Spinal cord (tissue), 10 donors: ENCODE measurements at places on chromosomes 5 and 9. TPM values are rescaled to one million over a fixed set of nuclear protein-coding genes. Genes with fewer than 3 reads are reported as not detected.

The NEUROG1 gene
- not detected for total RNA-seq

DNA sequence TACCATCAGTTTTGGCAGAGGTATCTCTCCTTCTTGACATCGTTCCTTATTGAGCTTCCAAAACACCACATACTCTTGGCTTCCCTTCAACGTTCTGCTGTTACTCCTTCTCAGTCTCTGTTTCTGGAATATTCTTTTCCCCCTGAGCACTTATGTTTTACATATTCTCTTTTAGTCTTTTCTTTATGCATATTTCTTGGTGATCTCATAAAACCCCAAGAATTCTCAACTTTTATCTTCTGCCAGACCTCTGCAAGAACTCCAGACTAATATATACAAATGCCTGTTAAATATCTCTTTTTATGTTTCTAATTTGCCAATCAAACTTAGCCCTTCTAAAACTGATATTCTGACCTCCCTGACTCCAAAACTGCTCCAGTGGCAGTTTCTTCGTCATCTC, 453.4 kb upstream of the CTNND2 start:
- DNase-seq, result no peak

GRCh38 chr9:7452378-7452777, 347.2 kb downstream of the DMAC1 start:
- no peak for DNase-seq

DNA sequence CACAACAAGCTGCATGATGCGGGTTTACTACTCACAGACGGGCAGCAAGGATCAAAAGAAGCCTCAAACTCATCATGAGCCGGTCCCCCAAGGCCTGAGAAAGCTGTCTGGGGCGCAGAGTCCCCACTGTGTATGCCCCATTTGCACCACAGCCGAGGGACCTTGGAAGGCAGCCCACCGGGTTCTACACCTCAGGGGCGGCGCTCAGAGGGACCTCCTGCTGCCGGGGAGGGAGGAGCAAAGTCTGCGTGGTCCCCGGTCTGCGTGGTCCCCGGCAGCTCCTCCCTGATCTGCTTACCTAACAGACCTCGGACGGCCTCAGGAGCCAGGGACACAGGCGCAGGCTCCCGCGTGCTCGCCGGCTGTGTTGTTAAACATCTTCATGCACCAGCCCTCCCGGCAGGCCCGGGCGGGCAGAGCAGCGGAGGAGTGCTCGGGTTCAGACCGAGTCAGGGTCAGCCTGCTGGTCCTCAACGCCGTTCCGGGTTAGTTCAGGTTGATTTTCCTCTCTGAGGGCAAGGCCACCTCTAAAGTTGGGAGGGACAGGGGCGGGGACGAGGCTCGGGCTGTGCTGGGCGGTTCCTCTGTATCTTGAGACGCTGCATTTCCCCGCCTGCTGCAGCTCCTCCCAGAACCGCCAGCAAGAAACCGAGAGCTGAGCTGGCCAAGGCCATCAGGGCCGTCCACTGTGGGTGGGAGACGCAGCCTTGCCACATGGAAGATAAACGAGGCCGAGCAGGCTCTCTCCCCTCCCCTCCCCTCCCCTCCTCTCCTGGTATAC, 74.6 kb downstream of the MRPL36 start:
- no peak for DNase-seq

GRCh38 chr5:130720355-130720754, 444.7 kb downstream of the HINT1 start:
- DNase-seq, result no peak

- DNase-seq, result no peak
Measured at GRCh38 chr9:131287359-131287758, 2.2 kb upstream of the PLPP7 start.

The DNAI1 gene
- total RNA-seq, result 3.5 TPM

DNA sequence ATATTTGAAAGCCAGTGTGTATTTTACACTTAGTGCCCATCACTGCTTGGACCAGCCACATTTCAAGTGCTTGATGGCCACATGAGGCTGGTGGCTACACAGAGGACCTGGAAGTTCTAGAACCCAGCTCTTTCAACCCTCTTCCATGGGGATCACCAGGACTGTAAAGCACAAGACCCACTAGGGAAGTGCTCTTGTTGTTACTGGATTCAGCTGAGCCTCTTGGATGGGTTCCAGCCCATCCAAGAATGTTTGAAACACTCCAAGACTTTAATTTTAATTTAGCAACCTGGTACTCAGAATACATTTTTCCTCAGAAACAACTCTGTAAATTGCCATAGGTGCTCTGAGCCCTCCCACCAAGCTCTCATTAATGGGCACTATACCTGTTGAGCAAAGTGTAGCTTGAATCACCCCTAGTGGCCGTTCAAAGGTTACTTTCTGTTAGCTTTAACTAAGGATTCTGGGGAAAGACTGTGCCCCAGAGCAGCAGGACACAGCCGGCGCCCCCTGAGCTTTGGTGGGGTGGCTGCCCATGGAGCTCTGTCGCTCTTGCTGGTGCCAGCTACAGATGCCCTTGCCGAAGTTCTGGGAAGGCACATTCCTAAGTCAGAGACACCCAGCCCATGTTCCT, 212.4 kb downstream of the HSD17B3 start:
- no peak for DNase-seq

DNA sequence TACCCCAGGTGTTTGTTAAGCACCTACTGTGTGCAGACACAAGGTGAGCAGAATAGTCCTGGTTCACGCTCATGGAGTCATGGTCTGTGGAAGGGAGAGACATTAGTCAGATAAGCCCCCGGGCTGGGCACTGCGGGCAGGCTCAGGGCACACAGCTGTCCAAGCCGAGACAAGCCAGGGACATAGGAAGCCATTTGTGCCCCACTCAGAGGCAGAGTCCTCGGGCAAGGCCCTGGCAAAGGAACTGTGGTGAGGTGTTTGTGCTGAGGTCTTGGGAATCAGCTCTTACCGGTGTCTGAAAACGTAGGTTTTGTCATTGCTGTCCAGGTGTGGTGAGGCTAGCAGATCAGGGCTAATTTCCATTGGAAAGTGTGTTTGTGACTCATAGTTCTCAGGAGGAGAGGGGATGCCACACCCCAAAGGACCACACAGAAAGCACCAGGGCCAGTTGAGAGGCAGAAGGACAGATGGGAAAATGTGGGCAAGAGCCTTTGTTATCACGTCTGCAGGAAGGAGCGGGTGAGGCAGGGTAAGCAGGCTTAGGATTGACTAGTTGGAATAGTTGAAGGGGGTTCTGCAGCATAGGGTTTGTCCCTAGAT, 46.1 kb upstream of the NEURL1B start:
- DNase-seq, result no peak

DNA sequence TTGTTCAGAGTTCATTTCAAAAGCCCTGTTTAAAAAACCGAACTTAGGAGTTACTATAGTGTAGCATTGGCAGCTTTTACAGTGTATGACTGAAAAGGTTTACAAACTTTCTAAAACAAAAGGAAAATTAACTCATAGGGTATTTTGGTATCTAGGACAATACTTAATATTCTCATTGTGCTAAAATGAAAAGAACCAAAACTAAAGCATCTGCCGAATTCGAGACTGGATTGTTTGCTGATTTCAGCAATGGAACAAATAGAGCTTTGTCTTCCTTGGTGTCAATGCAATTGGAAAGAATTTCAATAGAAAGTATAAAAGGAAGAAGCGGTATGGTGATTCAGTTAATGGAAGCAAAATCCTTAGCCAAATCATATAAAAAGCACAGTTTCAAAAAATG, 254.1 kb downstream of the SLF1 start:
- no peak for DNase-seq

DNA sequence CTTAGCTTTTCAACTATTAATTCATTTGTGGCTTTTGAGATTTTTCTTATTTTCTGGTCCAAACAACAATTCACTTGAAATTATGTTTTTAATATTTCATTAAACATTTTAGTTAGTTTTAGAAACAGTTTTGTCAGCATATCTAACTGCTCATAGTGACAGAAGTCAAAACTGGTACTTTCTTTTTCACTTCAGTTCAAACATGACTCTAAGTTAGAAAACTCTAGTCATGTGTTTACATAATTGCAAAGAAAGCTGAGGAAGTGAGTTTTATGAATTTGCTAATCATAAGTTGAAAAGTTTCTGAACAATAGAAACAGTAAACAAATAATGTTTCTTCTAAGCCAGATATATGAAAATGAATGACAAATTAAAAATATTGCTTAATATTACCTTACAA, 1931.0 kb downstream of the EFNA5 start:
- no peak for DNase-seq

DNA sequence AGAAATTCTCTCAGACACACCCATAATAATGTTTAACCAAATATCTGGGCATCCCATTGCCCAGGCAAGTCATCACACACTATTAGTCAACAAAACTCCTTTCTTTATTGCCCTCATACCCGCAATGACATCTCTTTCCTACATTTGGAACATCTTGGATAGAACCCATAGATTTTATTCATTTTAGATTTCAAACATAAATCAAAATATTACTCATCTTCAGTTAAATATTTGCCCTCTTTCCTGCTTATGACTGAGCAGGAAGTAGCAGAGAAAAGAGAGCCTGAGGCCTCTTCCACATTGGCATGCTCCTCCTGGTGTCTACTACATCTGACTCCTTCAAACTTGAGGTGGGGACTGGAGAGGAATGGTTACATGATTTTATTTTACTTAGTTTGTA, 592.0 kb downstream of the CHSY3 start:
- no peak for DNase-seq

- no peak for DNase-seq
Measured at GRCh38 chr5:171543148-171543815, 123.8 kb downstream of the FGF18 start.

The SH2D3C gene
- total RNA-seq, result 9.4 TPM

- DNase-seq, result no peak
Measured at GRCh38 chr5:31300501-31300900, 107.0 kb downstream of the CDH6 start.

The CATSPER3 gene
- 0.79 TPM for total RNA-seq

GRCh38 chr5:61215996-61216395, 53.7 kb upstream of the SMIM15 start:
- DNase-seq, result peak; percentile 38

- no peak for DNase-seq
Measured at GRCh38 chr9:115146581-115147021, 28.6 kb upstream of the TNC start.

DNA sequence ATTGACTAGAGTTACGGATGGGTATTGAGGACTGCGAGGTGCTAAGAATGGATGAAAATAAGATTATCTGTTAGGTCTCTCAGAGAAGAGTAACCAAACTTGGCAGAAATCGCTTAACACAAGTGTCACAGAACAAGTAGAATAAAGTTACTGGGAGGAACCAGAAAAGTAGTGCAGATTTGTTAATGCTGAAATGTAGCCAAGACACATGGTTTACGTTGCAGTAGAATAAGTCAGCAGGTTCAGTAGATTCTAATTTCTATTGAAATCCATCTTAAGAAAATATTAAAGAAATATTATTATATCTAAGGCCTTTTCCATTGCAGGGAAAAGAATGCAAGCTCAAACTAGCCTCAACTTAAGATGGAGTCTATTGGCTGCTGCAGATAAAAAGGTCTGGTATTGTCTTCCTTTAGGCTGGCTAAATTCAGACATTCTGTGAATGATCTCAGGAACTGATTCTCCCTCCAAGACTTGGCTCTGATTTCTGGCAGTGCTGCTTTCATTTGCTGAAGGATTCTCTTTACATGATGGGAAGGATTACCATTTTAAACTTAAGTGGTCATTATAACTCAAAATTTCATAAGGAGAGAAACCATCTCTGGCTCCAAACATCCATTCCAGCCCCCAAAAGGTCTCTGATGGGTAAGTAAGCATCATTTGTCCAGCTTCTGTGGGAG, 314.9 kb downstream of the MARCHF11 start:
- no peak for DNase-seq

GRCh38 chr9:79581794-79582193, 10.0 kb downstream of the TLE4 start:
- no peak for DNase-seq

DNA sequence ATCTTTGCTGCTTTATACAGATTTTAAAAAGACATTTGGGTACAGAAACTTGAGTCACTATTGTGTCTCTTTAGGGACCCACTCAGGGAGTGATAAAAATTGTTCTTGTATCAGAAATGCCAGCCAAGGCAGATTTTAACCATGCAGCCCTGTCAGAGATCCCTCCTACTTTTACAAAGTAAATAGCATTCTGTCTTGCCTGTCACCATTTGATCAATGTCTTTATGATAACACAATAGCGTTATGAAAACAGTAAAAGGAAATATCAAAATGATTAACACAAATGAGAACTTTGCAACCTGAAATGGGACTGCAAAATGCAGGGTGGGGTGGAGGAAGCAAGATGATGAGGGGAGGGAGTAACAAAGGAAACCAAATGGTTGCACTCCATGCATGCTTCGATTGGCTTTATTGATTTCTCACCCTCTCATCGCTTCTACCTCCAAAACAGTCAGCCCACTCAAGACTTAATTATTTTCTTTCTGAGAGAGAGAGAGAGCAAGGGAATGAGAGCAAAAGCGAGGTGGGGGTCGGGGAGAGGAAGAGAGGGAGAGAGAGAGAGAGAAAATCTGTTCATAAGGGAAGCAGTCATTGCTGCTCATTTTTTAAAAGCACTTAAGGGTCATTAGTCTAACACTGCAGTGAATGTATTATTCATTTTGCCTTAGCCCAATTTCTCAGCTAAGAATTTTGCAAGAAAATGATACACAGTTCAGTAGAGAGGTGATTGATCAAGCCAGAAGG, 576.5 kb downstream of the CSNK1G3 start:
- DNase-seq, result no peak
